ENCODE measurements at places on chromosomes 6 and 20.

DNA sequence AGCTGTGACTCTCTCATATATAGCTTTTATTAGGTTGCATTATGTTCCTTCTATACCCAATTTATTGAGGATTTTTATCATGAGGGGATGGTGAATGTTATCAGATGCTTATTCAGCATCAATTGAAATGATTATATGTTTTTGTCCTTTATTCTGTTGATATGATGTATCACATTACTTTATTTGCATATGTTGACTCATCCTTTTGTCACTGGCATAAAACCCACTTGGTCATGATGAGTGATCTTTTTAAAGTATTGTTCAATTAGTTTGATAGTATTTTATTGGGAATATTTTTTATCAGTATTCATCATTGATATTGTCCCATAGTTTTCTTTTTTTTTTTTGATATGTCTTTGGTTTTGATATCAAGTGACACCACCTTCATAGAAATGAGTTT, 529.9 kb downstream of the MMUT start:
- DNase-seq, result no peak

GRCh38 chr6:89242574-89243330, 25.6 kb upstream of the GABRR1 start:
- no peak for DNase-seq

DNA sequence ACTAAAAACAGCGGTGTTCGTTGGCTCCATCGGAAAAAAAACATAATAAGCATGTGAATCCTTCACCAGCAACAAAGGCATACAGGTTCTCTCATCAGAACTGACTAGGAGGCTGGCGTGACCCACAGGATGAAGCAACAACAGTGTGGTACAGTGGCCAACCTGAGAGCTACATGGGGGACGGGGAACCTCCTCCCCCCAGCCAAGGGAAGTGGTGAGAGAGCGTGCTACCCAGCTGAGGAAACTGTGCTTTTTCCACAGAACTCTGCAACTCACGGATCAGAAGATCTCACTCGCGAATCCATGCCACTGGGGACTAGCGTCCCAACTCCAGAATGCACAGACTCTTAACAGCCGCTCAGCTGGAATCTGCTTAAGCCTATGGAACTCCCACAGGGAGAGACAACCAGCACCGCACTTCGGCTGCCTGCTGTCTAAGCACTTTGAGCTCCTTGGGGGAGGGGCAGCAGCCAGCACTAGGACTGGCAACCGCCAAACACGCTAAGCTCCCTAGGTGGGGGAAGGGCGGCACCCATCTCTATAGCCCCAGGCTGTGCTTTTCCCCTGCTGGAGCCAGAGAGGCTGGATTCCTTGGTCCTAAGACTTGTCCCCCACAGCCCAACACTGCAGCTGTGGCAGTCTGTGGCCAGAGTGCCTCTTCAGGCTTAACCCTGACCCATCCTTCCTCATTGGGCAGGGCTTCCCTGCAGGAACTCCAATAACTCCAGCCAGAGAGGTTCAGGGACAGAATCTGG, 538.3 kb upstream of the BTBD3 start:
- no peak for DNase-seq

GRCh38 chr6:30493643-30494250, 4.4 kb downstream of the HLA-E start:
- DNase-seq, result no peak

DNA sequence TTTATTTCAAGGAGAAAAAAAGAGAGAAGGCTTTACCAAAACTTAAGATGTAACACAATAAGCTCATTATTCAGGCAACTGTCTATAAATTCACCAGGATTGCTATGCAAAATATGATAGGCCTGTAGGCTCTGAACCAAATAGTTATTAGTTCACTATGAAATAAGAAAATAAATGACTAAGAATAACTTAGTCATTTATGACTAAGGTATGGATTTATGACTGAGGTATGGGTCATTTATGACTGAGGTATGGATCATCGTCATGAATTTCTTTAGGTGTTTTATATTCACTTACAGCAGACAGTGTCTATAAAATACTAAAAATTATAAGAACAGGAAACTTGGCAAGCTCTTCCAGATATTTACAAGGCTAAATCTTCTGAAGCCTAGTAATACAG, 52.1 kb upstream of the SNX9 start:
- no peak for DNase-seq

Data from GM19239 (cell line).